SIG-M5 (cell line): ENCODE measurements at places on chromosomes 16 and 17.
A peak's percentile ranks its signal among the peaks of the same experiment; 100 is the strongest.

GRCh38 chr17:53426505-53426904 lies 396.2 kb upstream of the KIF2B start:
- DNase-seq = no peak

GRCh38 chr16:4291699-4292098 lies 18.9 kb upstream of the TFAP4 start:
- no peak for DNase-seq

- no peak for DNase-seq
Observed at GRCh38 chr17:77435272-77436057, 294.7 kb downstream of the SEC14L1 start.

DNA sequence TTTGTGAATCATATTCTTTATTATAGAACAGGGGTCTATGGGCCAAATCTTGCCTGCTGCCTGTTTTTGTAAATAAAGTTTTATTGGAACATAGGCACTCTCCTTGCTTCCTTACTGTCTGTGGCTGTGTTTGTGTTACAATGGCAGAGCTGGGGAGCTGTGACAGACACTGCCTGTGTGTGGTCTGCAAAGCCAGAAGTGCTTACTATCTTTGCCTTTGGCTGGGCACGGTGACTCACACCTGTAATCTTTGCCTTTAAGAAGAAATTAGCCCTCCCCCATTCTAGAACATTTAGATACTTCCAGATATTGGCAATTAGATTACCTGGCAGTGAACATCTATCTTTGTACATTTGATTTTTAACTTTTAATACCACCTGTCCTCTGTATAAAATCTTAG lies 308.3 kb downstream of the FOXL1 start:
- no peak for DNase-seq

GRCh38 chr16:65034915-65035314 lies 86.9 kb downstream of the CDH11 start:
- no peak for DNase-seq

DNA sequence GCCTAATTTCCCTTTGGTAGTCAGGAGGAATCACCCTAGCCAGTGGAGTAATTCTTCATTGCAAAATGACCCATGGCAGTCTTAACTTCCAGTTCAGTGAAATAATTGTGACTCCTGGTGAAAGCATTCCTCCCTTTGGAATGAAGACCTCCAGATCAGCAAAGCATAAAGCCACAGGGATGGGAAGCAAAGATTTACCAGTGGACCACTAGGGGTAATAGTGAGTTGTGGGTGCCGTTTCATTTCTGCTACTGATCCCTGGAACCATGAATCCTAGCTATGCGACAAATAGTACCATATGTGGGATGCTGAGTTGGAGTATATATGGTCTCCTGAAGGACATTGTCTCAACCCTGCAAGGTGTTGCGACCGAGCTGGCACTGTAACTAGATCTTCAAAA lies 13.7 kb downstream of the DYNLL2 start:
- no peak for DNase-seq

DNA sequence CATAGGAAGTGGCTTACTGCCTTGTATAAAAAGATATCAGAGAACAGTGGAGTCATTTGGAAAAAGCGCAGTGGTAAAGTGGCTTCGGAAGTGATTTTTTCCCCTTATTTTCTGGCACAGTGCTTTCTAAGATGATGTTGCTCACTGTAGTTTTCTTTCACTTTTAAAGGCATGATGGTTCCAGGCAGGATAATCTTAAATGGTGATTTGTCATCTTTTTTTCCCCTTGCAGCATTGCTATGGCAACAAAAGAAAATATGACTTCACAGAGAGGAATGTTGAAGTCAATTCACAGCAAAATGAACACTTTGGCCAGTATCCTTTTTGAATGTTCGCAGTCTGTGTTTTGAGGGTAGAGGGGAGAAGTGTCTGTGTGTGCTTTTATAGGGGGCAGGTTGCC lies 42.5 kb downstream of the GOSR1 start:
- no peak for DNase-seq

GRCh38 chr16:70735141-70735979 lies 49.5 kb upstream of the MTSS2 start:
- no peak for DNase-seq

GRCh38 chr16:88888461-88889387 lies 22.3 kb upstream of the PABPN1L start:
- no peak for DNase-seq

DNA sequence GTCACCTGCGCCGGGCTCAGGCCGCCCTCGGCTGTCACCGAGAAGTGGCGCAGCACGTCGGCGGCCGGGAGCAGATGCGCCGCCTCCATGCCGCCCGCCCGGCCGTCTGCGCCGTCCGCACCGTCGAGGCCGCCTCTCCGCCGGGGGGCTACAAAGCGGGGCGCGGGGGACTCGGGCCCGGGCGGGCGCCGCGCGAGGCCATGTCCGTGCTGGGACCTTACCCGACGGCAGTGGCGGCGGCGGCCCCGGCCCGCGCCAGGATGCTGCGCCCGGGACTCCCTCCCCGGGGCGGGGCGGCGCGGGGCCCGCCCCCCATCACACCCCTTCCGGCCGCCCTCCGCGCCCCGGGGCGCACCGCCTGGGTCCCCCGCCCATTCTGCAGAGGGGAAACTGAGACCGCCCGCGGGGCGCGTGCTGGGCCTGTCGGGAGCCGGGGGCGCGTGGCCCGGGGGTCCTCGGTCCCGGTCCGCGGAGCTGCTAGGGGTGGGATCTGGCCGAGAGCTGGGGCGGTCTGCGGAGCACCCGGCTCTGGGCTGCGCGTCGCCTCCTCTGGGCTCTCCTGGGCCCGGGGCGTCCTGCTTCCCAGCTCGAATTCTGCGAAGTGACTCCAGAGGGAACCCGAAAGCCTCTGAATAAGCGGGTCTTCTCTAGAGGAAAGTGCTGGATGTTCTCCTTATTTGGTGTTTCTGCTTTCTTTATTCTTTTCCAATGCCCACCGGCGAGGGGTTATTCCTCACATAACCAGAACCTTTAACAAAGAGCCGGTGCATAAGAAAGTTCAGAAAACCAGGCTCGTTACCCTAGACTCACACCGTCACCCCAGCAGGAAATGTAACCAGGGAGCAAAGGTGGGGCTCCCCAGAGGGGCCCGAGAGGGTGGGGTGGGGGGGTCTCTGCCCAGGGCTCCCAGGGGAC lies at the start of gene ATP2A3:
Gene ATP2A3 (minus strand): TSS at position 235 of the 915 bp plus-strand sequence. CDS start 146 bp downstream, at position 89.
- DNase-seq = no peak

DNA sequence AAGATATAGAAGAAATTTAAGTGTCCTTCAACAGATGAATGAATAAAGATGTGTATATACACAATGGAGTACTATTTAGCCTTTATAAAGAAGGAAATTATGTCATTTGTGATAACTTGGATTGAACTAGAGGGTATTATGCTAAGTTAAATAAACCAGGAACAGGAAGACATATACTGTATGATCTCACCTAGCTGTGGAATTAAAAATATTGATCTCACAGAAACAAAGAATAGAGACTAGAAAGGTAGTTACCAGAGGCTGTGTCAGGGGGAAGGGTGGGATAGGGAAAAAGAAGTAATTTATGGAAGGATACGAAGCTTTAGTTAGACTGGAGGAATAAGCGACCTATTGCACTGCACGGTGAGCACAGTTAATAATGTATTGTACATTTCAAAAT lies 5.4 kb upstream of the ZNF267 start:
- no peak for DNase-seq

DNA sequence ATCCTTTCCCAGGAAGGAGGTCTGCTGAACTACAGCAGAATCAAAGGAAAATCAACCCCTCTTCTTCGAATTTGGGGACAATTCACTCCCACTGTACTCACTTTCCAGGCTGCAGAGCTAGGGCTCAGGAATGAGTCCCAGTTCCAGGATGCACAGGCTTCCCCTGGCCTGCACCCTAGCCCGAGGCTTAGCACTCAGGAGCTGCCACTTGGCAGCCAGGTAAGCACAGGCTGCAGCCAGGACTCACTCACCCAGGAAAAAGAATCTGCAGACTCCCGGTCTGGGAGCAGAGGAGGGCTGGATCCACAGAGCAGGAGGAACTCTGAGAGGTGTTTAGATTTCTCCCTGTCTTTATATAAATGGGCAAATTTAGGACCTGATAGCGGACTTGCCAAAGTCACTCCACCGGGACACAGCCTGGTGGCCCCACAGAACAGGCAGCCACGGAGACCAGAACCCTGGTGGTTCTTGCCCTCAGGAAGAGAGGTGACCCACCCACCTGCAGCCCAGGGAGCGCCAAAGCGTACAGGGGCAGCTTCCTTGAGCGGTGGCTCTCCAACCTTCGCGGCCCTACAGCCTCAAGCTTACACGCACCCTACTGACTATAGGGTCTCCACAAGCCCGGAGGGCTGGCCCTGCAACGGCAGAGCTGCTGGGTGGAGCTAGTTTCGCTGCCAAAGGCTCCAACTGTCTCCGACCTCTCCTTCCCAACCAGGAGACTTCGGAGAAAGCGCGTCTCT lies 4.8 kb downstream of the CBLN1 start:
- no peak for DNase-seq

DNA sequence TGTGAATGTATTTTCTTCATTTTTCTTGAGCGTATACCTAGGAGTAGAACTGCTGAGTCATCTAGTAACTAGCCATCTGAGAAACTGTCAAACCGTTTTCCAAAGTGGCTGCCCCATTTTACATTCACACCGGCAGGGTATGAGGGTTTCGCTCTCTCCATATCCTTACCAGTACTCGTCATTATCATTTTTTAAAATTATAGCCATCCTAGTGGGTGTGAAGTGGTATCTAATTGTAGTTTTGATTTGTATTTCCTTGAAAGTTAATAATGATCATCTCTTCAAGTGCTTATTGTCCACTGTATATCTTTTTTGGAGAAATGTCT lies 6.0 kb downstream of the RNF157 start:
- no peak for DNase-seq

DNA sequence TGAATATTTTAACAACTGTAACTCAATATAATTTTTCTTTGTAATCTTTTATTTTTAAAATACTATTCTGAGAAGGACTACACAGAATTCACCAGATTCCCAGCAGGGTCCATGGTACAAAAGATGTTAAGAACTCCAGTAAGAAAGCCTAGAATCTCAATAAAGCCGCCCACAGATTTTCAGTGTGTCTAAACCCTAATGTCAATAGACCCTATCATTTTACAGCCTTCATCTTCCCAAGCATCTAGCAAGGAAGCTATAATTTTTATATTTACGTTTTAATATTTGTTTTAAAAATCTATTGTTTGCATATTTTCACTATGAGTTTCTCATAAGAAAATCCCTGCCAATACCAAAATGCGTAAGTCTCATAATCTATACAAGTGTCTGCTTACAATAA lies 148.5 kb downstream of the CEP112 start:
- no peak for DNase-seq

GRCh38 chr16:3375680-3376079 lies 20.0 kb downstream of the OR2C1 start:
- no peak for DNase-seq

DNA sequence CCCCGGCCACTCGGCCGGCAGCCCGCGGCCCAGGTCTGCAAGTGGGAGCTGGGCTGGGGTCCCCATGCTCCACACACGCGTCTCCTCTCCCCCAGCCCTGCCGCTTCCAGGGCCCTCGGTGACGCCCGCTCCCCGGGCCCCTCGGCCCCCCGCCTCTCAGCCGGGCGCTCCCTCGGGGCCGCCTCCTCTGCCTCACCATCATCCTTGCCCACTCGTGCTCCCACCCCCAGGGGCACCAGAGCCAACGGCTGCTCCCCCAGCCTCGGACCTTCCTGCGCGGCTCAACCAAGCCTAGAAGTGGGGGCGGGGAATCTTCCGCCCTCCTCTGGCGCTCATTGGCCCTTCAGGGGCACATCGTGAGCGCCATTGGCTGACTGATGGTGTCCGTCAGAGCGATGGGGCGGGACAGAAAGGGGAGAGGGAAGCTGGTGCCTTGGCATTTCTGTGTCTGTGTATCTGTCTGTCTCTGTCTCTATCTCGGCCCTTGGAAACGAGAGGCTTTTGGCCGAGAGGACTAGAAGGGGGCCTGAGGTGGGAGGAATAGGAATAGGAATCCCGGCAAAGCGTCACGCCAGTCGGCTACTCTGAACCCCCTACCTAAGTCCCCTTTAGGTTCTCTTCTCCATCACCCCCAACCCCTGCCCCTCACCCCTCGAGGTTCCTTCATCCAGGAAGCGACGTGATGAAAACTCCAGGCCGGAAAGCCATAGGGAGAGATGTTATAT lies 88.9 kb downstream of the CDC27 start:
- DNase-seq = peak; percentile 22

DNA sequence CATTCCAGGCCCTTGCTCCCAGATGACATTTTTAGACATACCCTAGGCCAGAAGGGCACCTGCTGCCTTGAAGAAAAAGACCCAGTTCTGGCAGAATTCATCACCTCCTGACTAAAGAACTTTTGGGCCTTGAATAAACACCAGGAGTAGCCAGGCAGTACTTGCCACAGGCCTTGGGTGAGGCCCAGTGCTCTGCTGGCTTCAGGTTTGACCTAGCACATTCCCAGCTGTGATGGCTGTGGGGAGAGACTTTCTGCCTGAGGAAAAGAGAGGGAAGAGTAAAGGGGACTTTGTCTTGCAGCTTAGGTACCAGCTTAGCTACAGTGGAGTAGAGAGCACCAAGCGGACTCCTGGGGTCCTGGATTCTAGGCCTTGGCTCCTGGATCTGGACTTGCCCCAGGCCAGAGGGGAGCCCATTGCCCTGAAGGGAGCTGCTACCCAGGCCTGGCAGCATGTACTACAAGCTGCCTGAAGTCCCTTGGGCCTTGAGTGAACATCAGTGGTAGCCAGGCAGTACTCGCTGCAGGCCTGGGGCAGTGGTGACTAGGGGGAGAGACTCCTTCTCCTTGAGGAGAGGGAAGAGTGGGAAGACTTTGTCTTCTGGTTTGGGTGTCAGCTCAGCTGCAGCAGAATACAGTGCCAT lies 44.3 kb downstream of the ABCA8 start:
- no peak for DNase-seq

- DNase-seq = no peak
Observed at GRCh38 chr17:28347261-28347891, 10.0 kb downstream of the POLDIP2 start.

- no peak for DNase-seq
Observed at GRCh38 chr16:3051494-3051893, 5.1 kb downstream of the MMP25 start.

DNA sequence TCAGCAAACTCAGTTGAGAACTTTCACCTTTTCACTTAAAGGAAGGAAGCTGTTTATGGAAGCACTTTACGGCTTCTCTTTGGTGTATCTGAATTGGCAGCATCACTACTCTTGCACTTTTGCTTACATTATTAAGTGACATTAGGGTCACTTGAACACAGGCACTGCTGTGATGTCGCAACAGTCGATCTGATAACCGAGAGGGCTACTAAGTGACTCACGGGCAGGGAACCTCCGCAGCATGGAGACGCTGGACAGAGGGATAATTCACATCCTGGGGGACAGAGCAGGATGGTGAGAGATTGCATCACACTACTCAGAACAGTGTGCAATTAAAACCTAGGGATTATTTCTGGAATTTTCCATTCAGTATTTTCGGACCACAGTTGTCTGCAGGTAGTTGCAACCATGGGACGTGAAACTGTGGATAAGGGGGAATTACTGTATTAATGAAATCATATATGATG lies 56.5 kb downstream of the DNAH2 start:
- DNase-seq = no peak

DNA sequence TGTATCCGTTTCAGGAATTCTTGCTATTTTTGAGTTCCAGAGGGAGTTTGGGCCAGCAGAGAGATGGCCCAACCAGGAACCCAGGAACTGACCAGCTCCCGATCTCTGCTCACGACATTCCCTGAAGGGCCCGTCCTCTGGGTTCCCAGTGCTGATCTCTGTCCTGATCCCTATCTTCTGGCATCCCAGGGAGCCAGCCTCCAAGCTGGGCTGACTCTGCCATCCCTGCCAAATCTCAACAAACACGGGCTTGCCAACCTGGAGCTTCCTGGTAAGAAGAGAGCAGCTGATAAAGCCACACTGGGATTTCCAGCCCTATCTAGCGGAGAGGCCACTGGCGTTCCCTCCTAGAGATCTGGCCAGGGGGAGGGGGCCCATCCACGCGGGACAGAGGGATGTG lies 16.2 kb downstream of the GPRC5B start:
- no peak for DNase-seq
